ENCODE measurements at places on chromosomes 4 and X. TPM values are rescaled to one million over a fixed set of nuclear protein-coding genes. Genes with fewer than 3 reads are reported as not detected.

The ATP2B3 gene
- under 0.01 TPM for total RNA-seq

The FABP2 gene
- total RNA-seq, result not detected

The GATA1 gene
- total RNA-seq, result not detected

The MEPE gene
- not detected for total RNA-seq

The ASB12 gene
- not detected for total RNA-seq

The BRS3 gene
- not detected for total RNA-seq

Measured in IMR-90 (cell line).